Epithelial cell of prostate (primary cell): ENCODE measurements at places on chromosomes 11 and 22.

GRCh38 chr11:27391331-27392015, 28.5 kb upstream of the CCDC34 start:
- DNase-seq = no peak

GRCh38 chr11:46417711-46418110, 26.1 kb upstream of the CHRM4 start:
- no peak for DNase-seq

- DNase-seq = no peak
These were observed 55.0 kb downstream of the FZD4 start for GRCh38 chr11:86900162-86900561.

DNA sequence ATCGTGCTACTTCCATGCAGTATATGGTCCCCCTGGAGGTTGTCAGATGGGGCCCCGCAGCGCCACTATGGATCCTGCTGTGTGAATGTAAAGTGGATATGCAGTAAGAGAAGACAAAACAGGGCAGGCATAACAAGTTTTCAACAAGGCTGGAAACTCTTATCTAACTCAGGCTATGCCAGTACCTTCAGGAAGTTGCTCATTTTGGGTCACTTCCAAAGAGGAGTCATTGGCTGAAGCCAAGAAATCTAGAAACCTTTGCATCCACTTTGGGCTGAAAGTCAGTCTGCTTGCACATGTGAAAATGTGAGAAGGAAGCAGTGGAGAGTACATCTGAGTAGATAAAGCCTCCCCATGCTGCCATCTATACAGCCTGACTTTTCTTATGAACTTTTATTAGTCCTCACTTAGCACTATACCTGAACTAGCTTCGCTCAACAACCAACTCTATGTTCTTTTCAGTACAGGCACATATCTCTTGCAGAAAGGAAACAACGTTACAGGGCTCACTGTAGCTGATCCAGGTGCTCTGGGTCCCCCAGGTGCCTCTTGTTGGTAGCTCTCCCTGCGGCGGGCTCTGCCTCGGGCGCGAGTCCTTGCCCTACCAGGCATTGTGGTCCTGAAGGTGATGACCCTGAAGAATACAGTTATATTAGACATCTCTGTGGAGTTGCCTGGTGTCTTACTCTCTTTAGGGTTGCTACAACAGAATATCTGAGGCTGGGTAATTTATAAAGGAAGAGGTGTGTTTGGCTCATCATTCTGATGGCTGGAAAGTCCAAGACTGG, 12.4 kb downstream of the PIWIL3 start:
- no peak for DNase-seq

- DNase-seq = no peak
These were observed 699 bp upstream of the SDF2L1 start for GRCh38 chr22:21641417-21641788.

GRCh38 chr11:56922421-56922820, 66.3 kb upstream of the OR5AK2 start:
- no peak for DNase-seq

DNA sequence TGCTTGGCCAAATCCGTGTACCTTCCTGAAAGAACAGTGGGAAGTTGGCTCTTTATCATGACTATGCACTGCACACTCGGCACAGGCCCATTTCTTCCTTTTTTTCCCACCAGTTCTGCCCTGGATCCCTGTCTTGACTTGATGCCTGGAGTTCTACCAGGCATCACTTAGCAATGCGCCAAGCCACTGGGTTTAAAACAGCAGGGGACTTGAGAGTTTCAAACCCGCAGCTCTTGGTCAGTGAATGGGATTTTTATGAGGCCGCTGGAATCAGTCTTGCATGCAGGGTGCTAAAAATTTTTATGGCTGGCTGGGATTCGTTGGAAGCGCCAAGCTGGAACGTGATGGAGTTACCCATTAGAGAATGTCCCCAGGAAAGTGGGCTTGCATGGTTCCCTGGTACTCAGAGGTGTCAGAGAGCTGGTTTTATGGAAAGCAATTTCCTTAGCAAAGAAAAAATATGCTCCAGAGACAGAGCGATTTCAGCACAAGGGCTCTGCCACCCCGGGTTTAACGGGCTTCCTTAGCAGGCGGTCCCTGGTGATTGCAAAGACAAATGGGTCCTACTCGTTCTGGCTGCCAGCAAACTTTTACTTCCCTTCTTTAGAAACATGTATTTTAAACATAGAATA, 432.9 kb downstream of the TENM4 start:
- DNase-seq = no peak
